Cardiac muscle cell (in vitro differentiated cells and primary cell): ENCODE measurements at places on chromosomes 6 and 20. TPM values are rescaled to one million over a fixed set of nuclear protein-coding genes. Genes with fewer than 3 reads are reported as not detected.

GRCh38 chr6:161547617-161548016 lies 273.8 kb upstream of the AGPAT4 start:
- H3K4me1 ChIP-seq = no peaks in the 10 kb centered on the region
- H3K27me3 ChIP-seq = no peaks in the 10 kb centered on the region
- no peak overlapping the region for H3K4me3 ChIP-seq

The SMLR1 gene
- total RNA-seq = not detected in 2 replicates

The BMP6 gene
- 0.74 TPM in 1 of 2 replicates, not detected in the other for total RNA-seq

GRCh38 chr6:53023323-53023722 lies 28.2 kb upstream of the GSTA4 start:
- H3K36me3 ChIP-seq = peaks cover 6% of the 10 kb centered on the region
- H3K27me3 ChIP-seq = no peaks in the 10 kb centered on the region
- peaks cover 25% of the 10 kb centered on the region for H3K4me1 ChIP-seq
- DNase-seq = no peak
- no peak overlapping the region for H3K27ac ChIP-seq

The SOX12 gene
- total RNA-seq = 57.6 and 79.8 TPM in 2 replicates

DNA sequence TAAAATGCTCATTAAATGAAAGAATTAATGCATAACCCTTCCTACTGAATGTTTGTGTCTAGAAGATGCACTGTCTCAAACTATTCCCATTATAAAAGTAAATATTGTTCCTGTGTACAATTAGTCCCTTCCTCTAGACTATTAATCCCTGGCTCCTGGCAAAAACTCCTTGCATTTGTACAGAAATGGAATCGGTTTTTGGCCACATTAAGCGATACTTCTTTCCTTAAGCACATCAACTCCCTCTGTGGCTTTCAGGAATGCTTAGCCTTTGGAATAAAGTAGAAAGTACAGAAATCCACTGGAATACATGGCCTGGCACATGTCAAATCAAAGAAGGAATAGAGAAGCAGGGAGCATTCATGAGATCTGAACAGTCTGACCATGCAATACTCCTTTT lies 179.8 kb downstream of the GMPR start:
- no peaks in the 10 kb centered on the region for H3K27me3 ChIP-seq
- DNase-seq = no peak
- H3K4me1 ChIP-seq = peaks cover 26% of the 10 kb centered on the region
- no peak overlapping the region for H3K4me3 ChIP-seq
- no peak overlapping the region for H3K27ac ChIP-seq
